ENCODE measurements at places on chromosomes 12 and 14.

DNA sequence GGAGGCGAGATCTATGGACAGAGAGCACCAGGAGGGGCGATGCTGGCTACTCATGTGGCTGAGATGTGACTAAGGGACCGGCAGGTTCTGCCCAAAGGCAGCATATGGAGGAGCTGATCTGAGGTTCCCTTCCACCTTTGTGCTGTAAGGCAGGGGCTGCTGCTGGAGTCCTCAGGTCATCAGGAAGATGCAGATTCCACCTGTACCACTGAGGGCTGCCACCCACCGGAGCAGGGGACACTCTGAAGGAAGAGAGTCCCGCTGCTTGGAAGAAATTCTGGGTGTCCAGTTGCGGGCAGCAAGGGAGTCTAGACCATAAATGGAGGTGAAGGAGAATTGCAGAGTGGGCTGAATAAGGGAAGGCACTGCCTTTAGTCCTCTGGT is 55.3 kb downstream of the PLEKHG3 start:
- no peak for DNase-seq

- no peak for DNase-seq
Measured at GRCh38 chr14:80271389-80271788, 60.1 kb upstream of the DIO2 start.

DNA sequence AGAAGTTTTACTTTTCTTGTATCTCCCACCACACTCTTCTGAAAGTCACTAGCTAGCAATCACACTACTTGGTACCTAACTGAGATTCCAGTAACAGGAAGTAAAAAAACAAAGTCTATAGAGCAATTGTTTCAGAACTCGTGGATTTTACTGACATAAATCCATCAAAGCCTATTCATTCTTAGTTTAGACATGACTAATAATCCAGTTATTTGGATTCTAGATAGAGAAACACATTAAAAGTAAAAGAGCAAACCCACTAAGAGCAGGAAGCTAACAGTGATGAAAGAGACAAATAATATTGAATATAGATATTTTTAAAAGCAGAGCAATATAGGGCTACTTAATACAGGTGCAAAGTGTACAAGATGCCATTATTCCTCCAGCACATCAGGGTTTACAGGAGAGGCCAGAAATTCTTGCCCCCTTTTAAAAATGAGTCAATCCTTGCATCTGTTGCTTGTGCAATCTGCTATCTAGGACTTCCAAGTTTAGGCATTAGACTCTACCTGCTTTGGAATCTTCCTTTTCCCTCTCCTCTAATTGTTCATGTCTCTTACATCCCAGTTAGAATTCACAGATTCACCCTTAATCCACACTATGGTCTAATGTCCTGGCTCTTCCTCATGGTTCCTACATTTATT is 6.0 kb downstream of the HEATR5A start:
- no peak for DNase-seq

GRCh38 chr14:46091819-46092218 is 559.8 kb downstream of the RPL10L start:
- no peak for DNase-seq

GRCh38 chr14:93944348-93945069 is 17.4 kb downstream of the FAM181A start:
- DNase-seq: no peak

DNA sequence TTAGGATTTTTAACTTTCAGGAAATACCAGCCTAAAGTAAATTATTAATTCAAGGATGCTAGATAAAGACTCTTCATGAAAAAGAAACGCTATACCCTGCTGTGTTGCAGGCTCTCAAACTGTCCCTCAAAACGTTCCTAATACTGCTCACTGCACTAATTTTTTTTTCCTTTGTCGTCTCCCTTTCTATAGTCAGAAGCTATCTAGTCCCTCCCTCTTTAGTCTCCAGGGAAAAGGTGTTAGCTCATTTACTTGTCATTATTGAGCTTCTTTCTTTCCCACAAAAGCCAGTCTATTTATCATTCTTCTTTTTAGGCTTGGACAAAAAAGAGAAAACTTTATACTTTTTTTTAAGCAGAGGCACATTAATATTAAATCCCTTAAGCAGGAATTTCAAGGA is 30.3 kb upstream of the INSM2 start:
- no peak for DNase-seq

GRCh38 chr12:13606290-13606689 is 375.1 kb downstream of the GRIN2B start:
- no peak for DNase-seq

- DNase-seq: no peak
Measured at GRCh38 chr12:53613821-53614220, 12.4 kb downstream of the ATF7 start.

DNA sequence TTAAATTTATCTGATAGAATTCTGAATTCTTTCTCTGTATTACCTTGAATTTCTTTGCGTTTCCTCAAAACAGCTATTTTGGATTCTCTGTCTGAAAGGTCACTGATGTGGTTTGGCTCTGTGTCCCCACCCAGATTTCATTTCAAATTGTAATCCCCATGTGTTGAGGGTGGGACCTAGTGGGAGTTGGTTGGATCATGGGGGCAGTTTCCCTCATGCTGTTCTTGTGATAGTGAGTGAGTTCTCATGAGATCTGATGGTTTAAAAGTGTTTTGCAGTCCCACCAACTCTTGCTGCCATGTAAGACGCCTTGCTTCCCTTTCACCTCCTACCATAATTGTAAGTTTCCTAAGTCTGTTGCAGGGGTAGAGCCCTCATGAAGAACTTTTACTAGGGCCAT is 34.1 kb upstream of the OR6J1 start:
- no peak for DNase-seq

DNA sequence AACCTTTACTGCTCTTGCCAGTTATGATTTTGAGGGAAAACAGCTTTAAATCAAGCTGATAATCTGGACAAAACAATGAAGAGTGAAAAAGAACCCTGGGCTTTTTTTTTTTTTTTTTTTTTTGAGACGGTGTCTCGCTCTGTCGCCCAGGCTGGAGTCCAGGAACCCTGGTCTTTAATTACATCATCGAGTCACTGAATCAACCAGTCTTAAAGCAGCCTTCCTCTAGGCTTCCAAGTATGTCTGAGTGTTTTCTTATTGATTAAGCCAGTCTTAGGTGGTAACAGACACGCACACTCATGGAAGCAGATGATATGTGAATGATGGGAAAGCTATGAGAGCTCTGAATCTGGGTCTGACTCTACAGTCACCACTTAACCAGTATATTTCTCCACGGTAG is 5.9 kb upstream of the VCPKMT start:
- DNase-seq: no peak

DNA sequence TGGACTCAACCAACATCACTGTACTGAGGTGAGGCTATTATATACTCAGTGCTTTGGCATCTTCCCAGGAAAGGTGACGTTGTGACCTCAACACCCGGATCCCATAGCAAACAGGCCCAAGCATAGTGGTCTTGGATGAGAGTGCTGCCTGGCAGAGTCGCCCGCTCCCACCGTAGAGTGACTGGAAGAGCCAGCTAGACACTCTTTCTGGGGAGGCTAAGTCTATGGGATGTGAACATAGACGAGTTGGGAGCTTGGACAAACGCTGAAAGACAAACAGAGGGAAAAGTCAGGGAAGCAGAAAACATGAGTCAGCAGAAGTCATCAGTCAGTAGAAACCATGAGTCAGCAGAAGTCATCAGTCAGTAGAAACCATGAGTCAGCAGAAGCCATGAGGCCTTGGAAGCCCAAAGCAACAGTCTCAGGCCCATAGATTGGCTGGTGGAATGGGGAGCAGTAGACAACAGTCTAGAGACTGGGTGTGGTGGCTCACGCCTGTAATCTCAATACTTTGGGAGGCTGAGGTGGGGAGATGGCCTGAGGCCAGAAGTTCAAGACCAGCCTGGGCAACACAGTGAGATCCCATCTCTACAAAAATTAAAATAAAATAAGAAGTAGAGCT is 66.4 kb upstream of the MAP1LC3B2 start:
- DNase-seq: no peak

DNA sequence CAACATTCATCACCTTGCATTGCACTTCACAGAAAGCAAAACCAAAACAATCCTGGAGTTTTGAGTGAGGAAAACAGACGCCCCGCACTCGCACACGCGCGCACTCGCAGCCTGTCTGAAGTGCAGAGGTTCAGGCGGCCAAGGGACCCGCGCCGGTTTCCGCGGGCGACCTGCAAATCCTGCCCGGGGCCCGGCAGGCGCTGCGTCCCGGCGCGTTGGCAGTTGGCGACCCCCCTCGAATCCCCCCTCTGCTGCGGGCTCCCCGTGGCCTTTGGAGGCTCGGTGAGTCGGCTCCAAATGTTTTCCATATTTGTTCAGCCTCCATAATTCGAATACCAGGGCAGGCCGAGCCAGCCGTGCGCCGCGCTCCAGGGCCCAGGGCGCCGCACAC is at the start of gene SSPN:
Gene SSPN (plus strand): TSS at position 324 of the 391 bp plus-strand sequence. CDS start 100 bp downstream, outside the sequence.
- DNase-seq: no peak

All from activated CD4-positive, alpha-beta T cell treated with anti-CD3 and anti-CD28 coated beads, Interleukin-2, amount 50 U/mL, for 4 hours (primary cell).